ENCODE measurements at places on chromosomes 2 and 18. TPM values are rescaled to one million over a fixed set of nuclear protein-coding genes. Genes with fewer than 3 reads are reported as not detected.

PTPRN gene
- total RNA-seq = not detected

- no peak for DNase-seq
Measured at GRCh38 chr2:81276595-81276994, 972.0 kb upstream of the LRRTM1 start.

DNA sequence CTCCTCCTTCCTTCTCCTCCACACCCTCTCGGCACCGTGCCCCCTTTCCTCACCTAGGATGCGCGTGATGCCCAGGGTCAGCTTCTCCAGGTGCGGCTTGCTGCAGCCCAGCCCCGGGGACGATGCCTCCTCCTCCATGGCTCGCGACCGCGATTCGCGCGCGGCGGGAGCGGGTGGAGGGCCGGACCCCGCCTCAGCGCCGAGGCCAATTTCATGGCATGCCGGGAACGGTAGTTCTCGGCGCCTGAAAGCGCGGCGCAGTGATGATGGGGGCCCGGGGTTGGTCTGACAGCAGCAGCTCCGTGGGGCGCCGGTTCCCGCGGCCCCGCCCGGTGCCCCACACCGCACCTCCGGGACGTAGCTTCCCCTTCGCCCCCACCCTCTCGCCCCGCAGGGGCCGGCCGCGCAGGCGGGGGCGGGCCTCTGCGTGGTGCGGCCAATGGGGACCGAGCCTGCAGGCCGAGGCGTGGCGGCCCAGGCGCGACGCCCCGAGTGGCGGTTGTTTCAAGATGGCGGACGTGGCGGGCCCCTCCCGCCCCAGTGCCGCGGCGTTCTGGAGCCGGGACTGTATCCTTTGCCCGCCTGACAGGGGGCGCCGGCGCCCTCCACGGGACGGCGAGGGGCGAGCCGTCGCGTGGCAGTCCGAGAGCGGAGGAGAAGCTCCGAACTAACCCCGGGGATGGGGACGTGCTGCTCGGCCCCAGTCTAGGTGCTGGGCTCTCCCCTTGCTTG lies at the start of the genes KIAA1328 and TPGS2:
Gene KIAA1328 (plus strand): TSS at position 498 of the 732 bp plus-strand sequence. CDS start 12 bp downstream, at position 510.
Gene TPGS2 (minus strand): TSS at position 373 of the 732 bp plus-strand sequence. CDS start 235 bp downstream, at position 138.
- DNase-seq = peak; percentile 81

GRCh38 chr18:22567794-22568193 lies 150.1 kb upstream of the CTAGE1 start:
- DNase-seq = no peak

OR6B2 gene
- not detected for total RNA-seq

- peak; percentile 21 for DNase-seq
Measured at GRCh38 chr2:226137201-226137811, 662.3 kb downstream of the IRS1 start.

DNA sequence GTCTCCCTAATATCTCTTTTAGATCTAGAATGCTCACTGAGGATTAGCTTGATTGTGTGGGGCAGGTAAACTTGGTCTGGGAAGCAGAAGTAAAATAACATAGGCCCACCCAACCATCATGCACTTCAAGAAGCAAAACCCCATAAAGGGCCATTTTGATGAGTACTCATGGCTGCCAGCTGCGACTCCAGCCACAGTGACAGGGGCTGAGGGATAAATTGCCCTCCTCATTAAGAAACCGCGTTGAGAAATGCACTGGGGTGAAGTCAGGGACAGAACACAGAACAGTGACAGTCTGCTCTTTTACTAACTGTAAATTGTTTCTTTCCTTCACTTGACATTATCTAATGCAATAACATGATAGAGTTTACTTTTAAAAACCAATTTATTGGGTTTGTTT lies 60.2 kb downstream of the RND3 start:
- DNase-seq = no peak

CASP8 gene
- total RNA-seq = 42.4 TPM

EMILIN2 gene
- total RNA-seq = 0.07 TPM

AMER3 gene
- total RNA-seq = not detected

- no peak for DNase-seq
Measured at GRCh38 chr18:5975111-5976002, 80.0 kb upstream of the TMEM200C start.

- no peak for DNase-seq
Measured at GRCh38 chr18:6997808-6998207, 119.8 kb downstream of the LAMA1 start.

GLS gene
- 66.4 TPM for total RNA-seq

DNA sequence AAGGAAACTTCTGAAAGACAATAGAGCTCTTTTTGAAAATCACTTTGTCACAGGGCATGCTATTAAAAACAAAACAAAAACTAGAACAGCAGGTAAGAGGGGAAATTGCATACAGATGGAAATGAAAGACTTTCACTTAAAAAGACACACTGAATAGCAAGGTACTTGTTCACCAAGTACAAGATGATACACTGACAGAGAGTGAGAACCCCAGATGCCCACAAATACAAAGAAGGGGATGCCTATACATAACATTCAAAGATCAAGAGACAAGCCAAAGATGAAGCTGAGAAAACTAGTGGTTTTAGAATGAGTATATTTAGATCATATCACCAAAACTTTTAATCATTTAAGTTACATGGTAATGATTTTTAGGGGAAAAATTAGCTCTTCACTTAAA lies 60.7 kb downstream of the ASXL2 start:
- no peak for DNase-seq
